ENCODE measurements at places on chromosomes 2 and 18. TPM values are rescaled to one million over a fixed set of nuclear protein-coding genes. Genes with fewer than 3 reads are reported as not detected.

The HNMT gene
- total RNA-seq = 17.0 TPM

The CSRNP3 gene
- 1.2 TPM for total RNA-seq

The GALNT3 gene
- total RNA-seq = not detected

The MC2R gene
- not detected for total RNA-seq

The KHK gene
- 0.12 TPM for total RNA-seq

The DYSF gene
- 0.70 TPM for total RNA-seq

The GPR45 gene
- not detected for total RNA-seq

The PCARE gene
- total RNA-seq = not detected

The OXER1 gene
- not detected for total RNA-seq

The PTPRN gene
- 4.6 TPM for total RNA-seq

The PASK gene
- total RNA-seq = 1.5 TPM

The TMEM17 gene
- 1.1 TPM for total RNA-seq

The IGFBP2 gene
- total RNA-seq = 184 TPM

The COL3A1 gene
- total RNA-seq = 8,532 TPM

The VRK2 gene
- 8.9 TPM for total RNA-seq

The EFR3B gene
- 0.47 TPM for total RNA-seq

The CDCA7 gene
- total RNA-seq = 1.8 TPM

The TBR1 gene
- not detected for total RNA-seq

The FEV gene
- total RNA-seq = not detected

The GNLY gene
- not detected for total RNA-seq

The NAT8 gene
- total RNA-seq = not detected

The SCN2A gene
- total RNA-seq = 0.77 TPM

The ATIC gene
- total RNA-seq = 24.7 TPM

The TMEM178A gene
- total RNA-seq = 2.2 TPM

The AMER3 gene
- total RNA-seq = not detected

The MC5R gene
- total RNA-seq = not detected

The TUBA3E gene
- not detected for total RNA-seq

The MARCO gene
- total RNA-seq = not detected

The TUBB8B gene
- total RNA-seq = not detected

The KCNK3 gene
- total RNA-seq = 0.09 TPM

The TMEM127 gene
- total RNA-seq = 32.6 TPM

The GPR155 gene
- 1.2 TPM for total RNA-seq

The SKA1 gene
- total RNA-seq = 1.9 TPM

The MAL gene
- not detected for total RNA-seq

The NTSR2 gene
- total RNA-seq = not detected

The UPP2 gene
- not detected for total RNA-seq

The MEP1B gene
- total RNA-seq = not detected

The ZEB2 gene
- total RNA-seq = 31.3 TPM

The ITPRIPL1 gene
- total RNA-seq = 0.34 TPM
